ENCODE measurements at places on chromosomes 7 and 10. TPM values are rescaled to one million over a fixed set of nuclear protein-coding genes. Genes with fewer than 3 reads are reported as not detected.

DNA sequence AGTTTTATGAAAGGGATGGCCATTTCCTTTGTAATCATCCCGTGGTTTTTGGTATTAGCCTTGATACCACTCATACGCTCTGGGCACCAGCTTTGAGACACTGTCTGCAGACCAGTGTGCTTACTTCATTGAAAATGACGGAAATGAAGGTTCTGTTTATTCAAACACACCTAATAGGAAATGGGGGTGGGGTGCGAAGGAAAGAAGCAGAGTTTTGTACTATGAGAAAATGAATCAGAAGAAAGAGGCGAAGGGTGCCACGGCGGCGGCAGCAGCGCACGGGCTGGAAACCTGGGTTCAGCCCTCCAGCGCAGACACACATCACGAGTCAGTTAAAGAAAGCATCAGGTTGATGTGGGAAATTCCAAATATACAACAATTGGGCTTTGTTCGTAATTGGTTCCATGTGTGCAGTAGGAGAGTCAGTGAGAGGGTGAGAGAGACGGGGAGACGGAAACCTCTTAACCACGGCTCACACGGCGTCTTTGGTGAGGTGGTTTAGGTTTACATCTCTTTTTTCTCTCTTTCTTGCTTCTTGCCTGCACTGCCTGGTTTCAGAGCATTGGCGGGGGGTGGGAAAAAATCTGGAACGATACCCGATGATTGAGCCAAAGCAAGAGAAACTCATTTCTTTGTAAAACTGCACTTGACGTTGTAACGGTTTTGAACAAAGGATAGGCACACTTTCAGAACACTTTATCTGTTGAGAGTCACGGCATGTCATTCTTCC lies 321.2 kb downstream of the FRMD4A start:
- peak; percentile 66 for DNase-seq

GRCh38 chr10:36068542-36068941 lies 426.4 kb upstream of the FZD8 start:
- no peak for DNase-seq

- no peak for DNase-seq
These were observed 81.1 kb downstream of the IDE start for GRCh38 chr10:92492748-92493240.

DNA sequence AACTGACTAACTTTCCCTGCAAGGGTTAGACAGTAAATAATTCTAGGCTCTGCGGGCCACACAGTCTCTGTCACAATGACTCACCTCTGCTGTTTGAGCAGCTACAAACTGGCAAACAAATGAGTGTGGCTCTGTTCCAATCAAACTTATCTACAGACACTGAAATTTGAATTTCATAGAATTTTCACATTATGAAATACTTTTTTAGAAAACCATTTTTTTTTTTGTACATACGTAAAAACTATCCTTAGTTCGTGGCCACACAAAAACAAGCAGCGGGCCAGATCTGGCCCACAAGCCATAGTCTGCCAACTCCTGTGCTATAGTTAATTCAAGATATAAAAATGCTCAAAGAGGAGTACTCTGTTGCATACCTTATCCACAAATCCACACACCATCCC lies 32.6 kb downstream of the PIP4K2A start:
- DNase-seq = peak; percentile 68

Gene POLR2J2
- total RNA-seq = 11.4 TPM

Gene TRIL
- total RNA-seq = not detected

- no peak for DNase-seq
These were observed 41.6 kb downstream of the GPRIN2 start for GRCh38 chr10:46514899-46515298.

Gene SPDYE6
- not detected for total RNA-seq

Gene COL26A1
- total RNA-seq = not detected

Gene LIPK
- total RNA-seq = not detected
